ENCODE measurements at places on chromosomes 3 and 15.
A peak's percentile ranks its signal among the peaks of the same experiment; 100 is the strongest.

GRCh38 chr15:85104584-85104983 is 122.9 kb downstream of the PDE8A start:
- no peak for DNase-seq

- DNase-seq = no peak
These were observed 477.2 kb upstream of the CFAP20DC start for GRCh38 chr3:59526999-59527398.

- DNase-seq = no peak
These were observed 8.1 kb downstream of the B2M start for GRCh38 chr15:44719293-44719999.

GRCh38 chr15:61702224-61703020 is 357.8 kb downstream of the VPS13C start:
- no peak for DNase-seq

DNA sequence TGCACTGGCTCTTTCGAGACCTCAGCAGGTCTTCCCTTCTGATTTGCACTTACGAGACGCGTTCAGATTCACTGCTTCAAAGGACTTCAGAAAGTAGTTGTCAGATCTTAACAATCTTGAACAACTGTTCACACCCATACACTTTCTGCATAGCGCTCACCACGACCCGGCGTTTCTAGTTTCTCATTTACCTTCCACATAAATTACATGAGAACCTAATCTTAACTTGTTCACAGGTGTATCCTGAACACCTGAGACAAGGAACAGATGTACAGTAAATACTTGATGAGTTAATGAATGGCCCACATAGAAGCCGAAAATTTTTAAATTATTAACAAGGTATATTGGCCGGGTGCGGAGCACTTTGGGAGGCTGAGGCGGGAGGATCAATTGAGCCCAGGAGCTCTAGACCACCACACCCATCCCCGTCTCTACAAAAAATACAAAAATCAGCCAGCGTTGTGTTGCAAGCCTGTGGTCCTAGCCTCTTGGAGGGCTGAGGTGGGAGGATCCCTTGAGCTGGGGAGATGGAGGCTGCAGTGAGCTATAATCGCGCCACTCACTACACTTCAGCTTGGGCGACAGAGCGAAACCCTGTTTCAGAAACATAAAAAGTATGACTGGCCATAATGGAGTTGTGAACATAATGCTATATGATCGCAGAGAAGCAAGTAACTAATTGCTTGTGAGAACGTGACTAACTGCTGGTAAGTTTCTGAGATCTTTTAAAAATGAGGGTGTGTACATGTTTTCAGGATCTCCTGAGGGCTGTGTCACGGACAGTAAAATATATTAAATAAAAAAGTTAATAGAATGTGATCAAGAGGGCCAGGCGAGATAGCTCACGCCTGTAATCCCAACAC is 984 bp upstream of the SMARCC1 start:
- no peak for DNase-seq

DNA sequence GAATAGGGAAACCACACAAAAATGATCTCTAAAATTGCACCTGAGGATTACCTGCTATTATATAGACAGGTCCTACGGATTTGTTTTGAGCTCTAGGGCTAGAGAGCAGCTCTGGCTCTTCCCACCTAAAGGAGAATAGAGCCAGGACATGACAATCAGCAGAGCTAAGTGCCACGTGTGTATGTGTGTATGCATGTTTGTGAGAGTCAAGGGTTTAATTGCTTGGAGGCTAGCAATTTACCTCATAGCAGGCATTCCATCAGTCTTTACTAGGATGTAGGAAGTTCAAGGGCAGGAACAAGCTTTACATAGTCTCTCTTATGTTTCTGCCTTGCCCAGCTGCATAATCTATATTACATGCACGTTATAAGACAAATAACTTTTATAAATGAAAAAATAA is 498.2 kb downstream of the NSUN3 start:
- no peak for DNase-seq

- no peak for DNase-seq
These were observed 416.3 kb upstream of the MEIS2 start for GRCh38 chr15:37516621-37517020.

GRCh38 chr3:171044835-171045793 is 18.6 kb upstream of the SLC2A2 start:
- DNase-seq = no peak

DNA sequence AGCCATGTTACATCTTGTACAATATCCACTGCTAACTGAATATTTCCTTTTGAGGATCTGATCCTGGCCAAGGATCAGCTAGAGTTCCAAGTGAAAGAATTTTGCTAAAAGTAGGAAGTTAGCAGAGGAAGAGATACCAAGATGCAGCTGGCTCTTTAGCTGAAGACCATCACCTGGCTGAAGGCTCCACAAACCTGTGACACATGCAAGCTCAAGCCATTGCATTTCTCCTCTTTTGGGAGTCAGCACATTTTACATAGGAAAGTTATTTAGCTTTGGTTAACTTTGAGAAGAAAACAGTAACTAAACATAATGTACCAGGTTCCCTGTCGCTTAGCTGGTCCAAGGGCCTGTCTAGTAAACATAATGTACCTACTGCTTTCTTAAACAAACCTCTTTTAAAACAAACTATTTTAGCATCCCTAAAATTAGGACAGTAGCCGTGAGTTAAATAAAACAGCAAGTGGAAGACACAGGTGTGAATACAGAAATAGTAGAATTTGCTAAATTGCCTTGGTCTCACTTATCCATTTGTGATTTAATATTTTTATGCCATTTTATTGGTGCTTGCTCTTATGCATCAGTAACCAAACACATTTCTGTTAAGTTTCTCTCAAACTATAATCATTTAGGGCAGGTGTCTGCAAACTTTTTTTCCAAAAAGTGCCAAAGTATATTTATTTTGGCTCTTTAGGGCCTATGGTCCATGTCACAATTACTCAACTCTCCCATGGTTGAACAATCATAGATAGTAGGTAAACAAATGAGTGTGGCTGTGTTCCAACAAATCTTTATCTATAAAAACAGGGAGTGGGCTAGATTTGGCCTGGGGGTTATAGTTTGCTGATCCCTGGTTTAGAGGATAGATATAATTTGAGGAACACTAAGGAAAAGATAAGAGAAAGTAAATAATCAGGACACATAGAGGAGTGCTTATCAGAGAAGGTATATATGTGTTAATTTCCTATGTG is 11.2 kb downstream of the GCSAM start:
- DNase-seq = no peak

DNA sequence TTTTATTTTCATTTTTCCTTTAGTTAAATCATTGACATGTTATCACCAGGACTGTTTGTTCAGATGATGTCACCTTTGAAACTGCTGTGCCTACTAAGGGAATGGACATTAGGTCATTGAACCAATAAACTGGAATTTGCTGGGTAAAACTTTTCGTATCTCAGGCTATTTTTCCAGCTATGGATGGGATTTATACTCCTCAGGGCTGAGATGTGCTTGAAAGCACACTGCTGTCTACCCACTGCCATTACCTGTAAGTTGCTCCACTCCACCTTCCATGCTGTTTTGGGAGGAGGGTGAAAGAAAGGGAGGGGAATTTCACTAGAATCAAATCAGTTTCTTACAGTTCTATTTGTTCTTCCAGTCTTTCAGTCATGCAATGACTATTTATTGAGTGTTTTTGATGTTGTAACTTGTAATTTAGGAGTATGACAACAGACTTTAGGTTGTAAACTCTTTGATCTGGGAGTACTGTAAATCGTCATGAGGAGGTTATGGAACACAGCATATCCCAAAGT is 11.3 kb downstream of the EHD4 start:
- no peak for DNase-seq

- DNase-seq = no peak
These were observed 123.6 kb downstream of the SLC25A26 start for GRCh38 chr3:66344391-66344811.

DNA sequence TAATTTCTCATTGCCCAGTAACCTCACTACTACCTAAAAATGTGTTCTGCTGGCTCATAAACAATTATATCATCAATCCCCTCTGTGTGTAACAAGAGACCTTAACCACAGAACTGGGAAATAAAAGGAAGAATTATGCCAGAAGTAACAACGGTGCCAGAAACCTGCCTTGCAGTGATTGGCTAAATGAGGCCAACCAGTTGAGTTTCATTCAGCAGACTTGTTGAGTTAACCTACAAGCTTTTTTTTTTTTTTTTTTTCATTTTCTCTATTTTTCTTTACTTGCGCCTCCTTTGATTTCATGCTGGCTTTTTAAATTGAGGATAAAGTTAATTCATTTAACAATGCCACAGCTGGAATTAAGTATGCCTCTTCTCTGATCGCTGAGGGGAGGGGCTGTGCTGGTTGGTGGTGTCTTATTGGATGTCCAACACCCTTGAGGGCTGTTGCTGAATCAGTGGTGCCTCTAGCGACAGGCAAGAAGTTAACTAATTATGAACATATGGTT is 30.0 kb upstream of the GMNC start:
- DNase-seq = no peak

DNA sequence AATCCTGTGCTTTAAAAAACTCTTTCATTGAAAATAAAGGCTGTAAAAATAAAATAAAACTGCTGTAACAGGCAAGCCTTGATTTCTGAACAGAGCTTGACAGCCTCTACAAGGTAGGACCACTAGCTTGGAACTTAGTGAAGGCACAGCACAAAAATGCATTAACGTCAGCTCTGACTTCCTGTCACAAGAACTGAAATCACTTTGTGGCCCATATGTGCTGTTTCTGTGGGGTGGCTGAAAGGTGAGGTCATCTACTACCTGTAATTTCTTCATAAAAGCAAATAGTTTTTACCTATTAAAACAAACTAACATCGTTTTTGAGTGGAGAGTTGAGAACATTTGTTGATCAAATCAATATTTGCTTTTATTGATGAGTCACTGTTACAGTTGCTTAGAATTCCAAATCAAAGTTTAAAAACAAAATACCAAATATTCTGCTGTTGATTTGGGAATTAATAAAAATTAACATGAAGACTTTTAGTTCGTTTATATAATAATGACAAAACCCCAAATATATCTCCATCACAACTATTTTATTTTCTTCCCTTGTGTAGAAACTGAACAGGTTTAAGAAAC is 1034.1 kb downstream of the MCTP2 start:
- DNase-seq = no peak

- DNase-seq = no peak
These were observed at the start of gene ZBED2 for GRCh38 chr3:111595232-111595631. TSS of gene ZBED2 (minus strand) at chr3:111595346. CDS start at chr3:111594201, 1,145 bp downstream.

DNA sequence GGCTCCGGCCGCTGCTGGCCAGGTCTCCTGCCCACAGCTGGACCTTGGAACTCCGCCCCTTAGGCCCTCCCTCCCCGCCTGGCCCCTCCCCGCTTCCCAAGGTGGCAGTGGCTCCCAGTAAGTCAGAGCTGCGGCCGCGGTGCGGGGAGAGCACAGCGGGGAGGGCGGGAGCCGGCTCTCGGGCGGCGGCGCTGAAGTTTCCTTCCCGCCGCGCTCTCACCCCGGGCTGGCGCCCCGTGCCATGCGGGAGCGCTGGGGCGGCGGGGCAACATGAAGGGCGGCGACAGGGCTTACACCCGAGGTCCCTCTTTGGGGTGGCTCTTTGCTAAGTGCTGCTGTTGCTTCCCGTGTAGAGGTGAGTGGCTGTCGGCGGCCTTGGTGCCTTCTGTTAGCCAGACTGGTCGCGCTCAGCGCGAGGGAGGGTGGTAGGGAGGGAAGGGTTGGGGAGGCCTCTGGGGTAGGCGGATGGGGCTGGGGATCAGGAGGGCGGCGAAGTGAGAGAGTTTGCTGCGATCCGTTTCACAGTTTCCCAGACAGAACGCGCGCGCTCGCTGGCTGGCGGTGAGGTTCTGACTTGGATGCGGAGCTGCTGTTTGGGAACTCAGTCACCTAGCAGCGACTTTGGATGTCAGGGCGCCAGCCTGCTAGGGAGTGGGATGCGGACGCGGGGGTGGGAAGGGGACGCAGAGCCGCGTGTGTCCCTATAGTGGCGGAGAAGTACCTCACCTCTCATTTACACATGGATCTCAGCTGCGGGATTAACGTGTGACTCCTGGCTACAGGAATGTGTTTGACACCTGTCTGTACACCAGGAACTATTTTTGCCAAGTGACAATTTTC is 145.5 kb upstream of the UMPS start:
- no peak for DNase-seq

- no peak for DNase-seq
These were observed 103.1 kb upstream of the CCNL1 start for GRCh38 chr3:157263027-157263426.

DNA sequence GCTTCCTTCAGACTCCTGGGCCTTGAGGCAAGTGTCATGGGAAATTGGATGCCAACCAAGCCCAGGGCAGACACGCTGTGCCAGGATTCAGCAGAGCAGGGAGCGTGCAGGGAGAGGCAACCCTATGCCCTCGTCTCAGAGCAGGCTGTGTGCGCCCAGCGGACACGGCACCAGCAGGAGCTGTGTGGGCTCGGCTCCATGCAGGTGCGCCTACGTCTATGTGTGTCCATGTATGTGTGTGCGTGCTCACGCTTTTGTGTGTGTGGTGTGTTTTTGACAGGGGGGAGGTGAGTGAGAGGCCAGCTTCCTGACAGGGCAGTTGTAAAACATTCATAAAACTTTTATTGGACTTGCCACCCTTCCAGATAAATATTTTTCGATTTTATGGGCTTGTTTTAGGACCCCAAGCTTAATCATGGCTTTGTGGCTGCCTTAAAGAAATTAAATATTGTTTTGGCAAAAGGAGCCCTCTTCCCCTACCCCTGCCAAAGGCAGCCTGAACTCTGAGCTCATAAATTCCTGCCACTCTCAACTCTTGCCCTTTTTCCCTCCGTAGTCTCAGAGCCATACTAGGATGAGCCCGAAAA is 84.4 kb downstream of the DNAJB8 start:
- DNase-seq = peak; percentile 12

GRCh38 chr3:184776916-184777315 is 35.0 kb upstream of the VPS8 start:
- no peak for DNase-seq

GRCh38 chr3:8777978-8778267 is 8.5 kb upstream of the OXTR start:
- DNase-seq = no peak

DNA sequence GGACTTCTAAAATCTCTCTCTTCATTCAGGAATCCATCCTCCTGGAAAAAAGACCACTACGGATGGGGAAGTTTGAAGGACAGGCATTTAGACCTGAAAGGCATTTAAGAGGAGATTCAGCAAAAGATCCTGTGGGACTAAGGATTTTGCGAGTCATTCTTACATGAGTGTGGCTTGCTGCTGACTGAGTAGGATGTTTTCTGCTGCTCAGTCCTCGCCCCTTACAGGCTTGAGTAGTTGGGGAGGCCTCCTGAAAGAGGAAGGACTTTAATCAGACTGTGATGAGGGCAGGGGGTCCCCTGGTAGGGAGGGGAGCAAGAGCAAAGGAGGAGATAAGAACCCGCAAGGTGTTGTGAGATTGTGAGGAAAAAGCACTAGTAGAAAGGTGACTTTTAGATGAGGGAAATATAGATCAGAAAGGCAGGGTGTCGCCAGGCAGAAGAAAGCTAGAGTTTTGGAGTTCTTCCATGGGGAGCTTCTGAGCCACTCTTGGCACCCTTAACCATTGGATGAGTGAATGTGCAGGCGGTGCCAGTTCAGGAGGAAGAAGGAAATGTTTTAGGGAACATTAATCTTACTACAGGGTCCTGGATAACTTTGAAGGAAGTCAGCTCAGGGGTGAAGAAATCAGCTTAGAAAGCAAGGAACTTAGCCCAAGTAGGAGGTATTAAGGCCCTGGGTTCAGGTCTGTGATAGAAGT is 171.1 kb downstream of the RORA start:
- no peak for DNase-seq

- no peak for DNase-seq
These were observed 94.5 kb downstream of the IQSEC1 start for GRCh38 chr3:12978682-12979081.

- no peak for DNase-seq
These were observed 76.0 kb downstream of the ZBBX start for GRCh38 chr3:167304077-167304476.

Measured in pons (tissue), 1 donor.